Activated T-cell treated with anti-CD3 and anti-CD28 coated beads for 1 hour (primary cell): ENCODE measurements at places on chromosomes 5 and 9.

DNA sequence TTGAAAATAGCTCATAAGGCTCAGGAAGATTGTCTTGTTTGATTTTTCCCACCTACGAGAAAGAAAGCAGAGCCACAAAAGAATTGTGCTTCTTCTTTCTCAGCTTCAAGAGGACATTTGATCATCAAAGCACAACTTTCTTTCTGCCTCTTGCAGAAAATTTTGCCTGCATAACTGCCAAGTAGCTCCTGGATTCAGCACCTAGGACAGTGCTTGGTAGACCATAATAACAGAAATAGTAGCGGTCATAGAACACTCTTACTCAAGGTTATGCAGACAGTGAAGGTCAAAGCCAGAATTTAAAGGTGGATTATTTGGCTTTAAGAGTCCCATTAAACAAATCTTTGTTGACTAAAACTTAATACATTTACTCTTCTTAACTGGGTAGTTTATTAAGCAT, 594.7 kb upstream of the CCNG1 start:
- no peak for DNase-seq

GRCh38 chr5:168672016-168672415, 92.8 kb upstream of the PANK3 start:
- no peak for DNase-seq

DNA sequence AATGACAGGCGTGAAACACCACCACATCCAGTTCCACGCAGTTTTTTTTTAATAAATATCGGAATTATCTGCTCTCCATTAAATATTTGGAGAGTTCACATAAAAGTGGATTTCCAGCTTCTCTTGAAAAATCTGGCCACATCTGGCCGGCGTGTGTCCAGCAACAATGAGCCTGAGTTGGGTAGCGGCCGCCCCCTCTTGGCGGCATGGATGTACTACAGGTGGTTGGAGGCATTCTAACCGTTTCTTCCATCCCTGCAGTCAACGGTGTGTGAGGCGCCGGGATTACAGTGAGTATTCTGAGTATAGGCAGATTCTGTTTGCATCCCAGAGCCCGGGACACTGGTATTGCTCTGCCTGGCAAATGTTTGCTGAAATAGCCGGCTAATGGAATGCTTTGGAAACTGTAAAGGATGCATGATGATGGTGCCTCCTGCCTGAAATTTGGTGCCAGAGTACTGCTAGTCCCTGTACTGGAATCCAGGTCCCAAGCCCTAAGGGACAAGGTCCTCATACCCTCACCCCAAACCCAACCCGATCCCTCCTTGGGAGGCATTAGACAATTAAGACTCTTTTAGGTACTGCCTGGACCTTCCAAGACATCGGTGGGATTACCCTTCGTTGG, 13.6 kb upstream of the GM2A start:
- peak; percentile 46 for DNase-seq

DNA sequence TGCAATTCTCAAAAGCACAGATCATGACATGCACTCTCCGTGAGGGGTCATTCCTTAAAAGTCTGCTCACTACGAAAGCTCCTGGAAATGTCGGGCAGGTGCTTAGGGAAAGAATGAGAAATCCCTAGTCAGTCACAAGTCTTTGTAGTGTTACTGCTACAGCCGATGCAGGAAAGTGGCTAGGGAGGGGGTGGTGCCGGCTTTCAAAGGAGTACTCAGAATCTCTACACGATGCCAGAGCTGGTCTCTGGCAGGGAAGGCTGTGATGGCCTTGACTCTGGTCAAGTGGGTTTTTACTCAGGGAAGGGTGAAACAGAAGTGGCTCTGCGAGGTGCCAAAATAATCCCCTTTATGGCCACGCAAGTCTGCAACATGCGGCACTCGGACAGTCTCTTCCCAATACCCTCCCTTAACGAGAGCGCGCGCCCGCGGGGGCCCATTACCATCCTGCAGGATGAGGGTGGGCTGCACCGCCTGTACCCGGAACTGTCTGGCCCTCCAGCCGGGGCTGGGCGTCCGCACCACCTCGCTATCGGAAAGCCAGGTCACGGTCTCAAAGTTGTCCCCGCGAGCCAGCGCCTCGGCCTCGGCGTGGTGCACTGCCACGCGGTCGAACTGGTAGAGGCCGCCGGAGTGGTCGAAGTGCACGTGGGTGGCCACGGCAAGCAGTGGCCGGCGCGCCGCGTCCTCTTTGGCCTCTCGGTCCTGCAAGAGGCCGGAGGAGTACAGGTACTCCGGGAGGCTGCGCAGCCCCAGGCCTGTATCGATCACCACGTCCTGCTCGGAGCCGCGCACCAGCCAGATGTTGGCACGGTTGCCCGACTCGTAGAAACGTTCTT, 956 bp downstream of the MBLAC2 start:
- DNase-seq, result no peak

DNA sequence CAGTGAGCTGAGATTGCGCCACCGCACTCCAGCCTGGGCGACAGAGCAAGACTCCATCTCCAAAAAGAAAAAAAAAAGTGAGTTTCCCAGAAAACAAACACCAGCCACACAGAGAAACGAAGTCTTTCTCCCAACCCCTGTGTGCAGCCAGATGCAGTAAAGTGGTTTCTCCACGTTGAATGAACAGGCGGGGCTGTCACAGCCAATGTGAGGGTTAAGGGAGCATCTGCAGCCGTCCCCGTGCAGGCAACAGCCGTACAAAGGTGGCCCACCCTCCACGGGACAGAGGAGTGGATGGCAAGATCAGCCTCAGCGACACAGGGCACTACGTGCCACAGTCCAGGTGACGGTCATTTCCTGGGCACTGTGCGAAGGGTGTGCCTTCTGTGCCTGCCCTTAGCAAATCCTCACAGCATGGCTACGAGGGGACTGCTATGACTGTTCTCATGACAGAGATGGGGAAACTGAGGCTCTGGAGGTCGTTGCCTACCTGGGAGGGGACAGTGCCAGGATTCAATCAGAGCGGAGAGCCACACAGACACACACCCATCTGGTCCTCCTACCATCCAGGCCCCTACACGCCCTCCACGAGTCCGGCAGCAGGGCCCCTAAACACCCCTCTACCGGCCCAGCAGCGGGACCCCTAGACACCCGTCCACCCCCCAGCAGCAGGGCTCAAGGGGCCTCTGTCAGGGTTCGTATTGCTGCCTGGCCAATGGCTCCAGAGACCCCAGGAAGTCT, 2.3 kb downstream of the VAV2 start:
- no peak for DNase-seq

DNA sequence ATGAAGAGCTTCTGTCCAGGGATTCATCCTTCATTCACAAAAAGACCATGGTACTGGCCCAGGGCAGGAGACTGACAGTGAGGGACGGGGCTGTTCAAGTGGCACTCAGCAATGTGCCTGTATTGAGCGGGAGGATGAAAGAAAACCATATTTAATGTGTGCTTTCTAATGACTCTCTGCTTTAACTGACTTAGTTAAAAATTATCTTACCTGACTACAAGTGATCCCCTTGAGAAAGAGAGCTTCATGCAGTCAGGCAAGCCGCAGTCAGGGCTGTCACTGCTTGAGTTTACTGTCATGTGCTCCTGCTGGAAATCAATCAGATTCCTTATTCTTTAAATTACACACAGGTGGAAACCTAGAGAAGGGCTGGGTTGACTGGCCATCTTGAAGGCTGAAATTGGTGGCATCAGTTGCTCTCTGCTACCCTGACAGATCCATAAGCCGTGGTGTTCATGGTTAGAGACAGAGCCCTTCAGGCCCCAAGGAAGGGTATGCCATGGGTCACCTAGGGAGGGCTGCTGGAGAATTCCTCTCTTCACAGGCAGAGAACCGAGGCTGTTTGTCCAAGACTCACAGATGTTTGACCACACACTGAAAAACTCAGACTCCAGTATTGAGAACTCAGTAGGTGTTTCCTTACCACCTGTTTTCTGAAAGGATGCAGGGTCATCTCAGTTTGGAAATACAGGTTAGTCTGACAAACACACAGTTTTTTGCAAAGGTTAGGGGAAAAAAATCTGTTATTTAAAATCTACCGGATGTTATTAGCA, 70.9 kb downstream of the TRIO start:
- DNase-seq, result no peak

DNA sequence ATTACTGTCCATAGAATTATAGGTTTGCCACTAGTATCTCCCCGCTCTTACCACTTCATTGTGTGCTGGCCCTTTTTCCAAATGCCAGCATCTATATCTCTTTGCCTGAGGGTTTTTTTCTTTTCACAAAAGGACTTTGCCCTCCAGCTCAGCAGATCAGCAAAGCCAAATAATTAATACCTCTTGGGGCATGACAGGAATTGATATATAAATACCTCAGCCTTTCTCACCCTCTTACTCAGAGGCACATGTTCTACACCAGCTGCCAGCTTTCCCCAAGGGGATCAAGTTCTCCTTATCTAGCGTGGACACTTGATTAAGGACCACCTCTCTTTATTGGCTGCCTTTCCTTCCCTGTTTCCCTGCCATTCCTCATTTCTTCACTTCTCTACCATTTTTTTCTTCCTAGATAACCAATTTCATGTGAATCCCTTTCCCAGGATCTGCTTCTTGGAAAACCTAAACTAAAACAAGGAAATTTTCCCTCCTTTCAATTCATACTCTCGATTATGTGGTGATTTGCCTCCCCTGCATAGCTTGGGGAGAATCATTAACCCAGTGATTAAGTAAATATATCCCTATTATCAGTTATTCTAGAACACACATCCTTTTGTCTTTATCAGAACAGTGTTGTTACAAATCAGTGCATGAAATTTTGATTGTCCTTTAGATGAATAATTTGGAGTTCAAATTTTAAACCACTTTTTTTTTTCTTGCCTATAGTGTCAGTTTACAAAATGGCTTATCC, 6.9 kb upstream of the NUDT12 start:
- no peak for DNase-seq

GRCh38 chr5:101292199-101292598, 389.1 kb upstream of the ST8SIA4 start:
- DNase-seq, result no peak

DNA sequence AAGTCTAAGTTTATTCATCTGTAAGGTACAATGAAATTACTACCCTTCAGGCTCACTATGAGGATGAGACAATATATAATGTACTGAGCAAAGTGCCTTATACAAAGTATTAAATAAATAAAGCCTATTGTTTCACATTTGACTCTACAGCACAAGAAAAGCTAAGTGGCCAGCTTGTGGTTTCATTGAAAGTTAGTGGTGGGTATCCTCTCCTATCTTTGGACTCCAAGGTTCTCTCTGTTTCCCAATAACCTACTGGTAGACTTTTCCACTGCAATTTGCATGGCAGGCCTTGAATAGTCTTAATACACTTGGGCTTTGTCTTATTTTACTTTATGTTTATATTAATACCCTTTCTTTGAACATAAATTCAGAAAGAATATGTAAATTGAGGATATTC, 262.7 kb downstream of the DEPDC1B start:
- DNase-seq, result no peak

DNA sequence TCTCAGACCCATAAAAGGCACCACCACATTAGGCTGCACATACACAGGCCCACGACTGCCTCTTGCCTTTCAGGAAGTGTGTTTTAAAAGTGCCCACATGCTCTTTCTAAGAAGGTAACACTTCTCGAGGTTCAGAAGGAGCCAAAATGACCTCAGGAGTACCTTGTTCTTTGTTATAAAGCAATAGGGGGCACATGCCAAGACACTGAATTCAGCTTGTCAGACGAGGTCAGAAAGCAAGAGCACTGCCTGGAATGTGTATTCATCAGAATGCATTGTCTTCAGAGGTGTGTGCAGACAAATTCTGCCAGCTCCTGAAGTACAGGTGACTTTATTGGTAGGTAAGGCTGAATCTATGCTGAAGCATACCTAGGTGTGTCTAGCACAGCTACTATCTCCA, 114.5 kb upstream of the IRX1 start:
- DNase-seq, result no peak

GRCh38 chr9:136172412-136173079, 32.4 kb downstream of the LHX3 start:
- no peak for DNase-seq

- no peak for DNase-seq
Measured at GRCh38 chr9:69976152-69976551, 67.5 kb upstream of the MAMDC2 start.

GRCh38 chr9:135589596-135590485, 28.3 kb downstream of the PAEP start:
- no peak for DNase-seq

- DNase-seq, result no peak
Measured at GRCh38 chr9:95963659-95964058, 88.2 kb downstream of the ERCC6L2 start.

GRCh38 chr5:172839669-172840431, 5.8 kb downstream of the ERGIC1 start:
- no peak for DNase-seq

DNA sequence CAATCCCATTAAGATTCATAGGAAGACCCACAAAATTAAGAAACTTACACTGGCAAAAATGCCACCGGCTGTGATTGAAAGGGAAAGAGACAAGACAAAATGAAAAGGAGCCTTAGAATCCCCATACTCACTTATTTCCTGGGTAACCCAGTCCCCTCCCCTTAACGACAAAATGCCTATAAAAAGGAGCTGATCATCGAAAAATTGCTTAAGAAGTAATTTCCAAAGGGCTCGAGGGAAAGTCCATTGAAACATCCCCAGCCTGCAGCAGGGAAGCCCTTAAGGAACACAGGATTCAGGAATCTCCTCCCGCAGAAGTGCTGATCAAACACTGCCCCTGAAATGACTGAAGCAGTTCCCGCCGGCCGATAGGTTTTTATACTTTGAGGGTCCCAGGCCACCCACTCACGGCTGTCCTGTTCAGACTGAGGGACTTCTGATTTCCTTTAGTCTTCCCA, 677 bp upstream of the ZNF79 start:
- no peak for DNase-seq

- DNase-seq, result no peak
Measured at GRCh38 chr5:74040065-74040551, 414.1 kb downstream of the ARHGEF28 start.

GRCh38 chr5:141637123-141637766, 448 bp downstream of the RELL2 start:
- peak; percentile 40 for DNase-seq

DNA sequence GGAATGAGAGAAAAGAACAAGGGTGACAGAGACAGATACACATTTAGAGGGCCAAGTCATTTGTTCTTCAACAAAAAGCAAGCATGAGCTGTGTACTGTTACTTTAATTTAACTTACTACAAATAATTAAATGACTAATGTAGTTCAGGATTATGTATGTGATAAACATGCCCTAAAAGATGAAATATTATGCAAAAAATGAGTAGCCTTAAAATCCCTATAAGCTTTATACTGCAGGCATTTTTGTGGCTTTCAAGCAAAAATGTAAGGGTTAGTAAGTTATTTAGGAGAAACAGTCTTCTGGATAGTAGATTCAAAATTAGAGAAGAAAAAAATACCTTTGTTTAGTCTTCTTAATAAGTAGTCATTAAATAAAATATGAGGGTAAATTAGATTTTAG, 431.2 kb downstream of the CSNK1G3 start:
- no peak for DNase-seq
